ENCODE measurements at places on chromosomes 2 and 18.
A peak's percentile ranks its signal among the peaks of the same experiment; 100 is the strongest.

GRCh38 chr18:51569153-51569552 is 371.7 kb upstream of the MEX3C start:
- no peak for DNase-seq

DNA sequence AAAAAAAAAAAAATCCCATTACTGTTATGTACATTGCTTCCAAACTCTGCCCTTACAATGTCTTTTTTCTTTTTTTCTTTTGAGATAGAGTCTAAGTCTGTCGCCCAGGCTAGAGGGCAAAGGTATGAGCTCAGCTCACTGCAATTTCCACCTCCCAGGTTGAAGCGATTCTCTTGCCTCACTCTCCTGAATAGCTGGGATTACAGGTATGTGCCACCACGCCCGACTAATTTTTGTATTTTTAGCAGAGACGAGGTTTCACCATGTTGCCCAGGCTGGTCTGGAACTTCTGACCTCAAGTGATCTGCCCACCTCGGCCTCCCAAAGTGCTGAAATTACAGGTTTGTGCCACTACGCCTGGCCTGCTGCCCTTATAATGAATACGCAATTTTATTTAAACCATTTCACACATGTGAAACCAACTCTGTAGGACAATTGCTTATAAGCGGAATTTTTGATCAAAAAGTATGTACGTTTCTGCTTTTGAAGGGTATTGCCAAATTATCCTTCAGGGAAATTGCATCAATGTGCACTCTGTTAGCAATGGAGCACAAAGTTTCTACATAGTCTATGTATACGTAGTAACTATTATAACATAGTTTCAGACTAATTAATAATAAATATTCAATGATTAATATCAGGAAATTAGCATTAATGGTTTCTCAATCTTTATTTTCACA is 55.7 kb upstream of the ACTR3 start:
- DNase-seq: peak; percentile 61

DNA sequence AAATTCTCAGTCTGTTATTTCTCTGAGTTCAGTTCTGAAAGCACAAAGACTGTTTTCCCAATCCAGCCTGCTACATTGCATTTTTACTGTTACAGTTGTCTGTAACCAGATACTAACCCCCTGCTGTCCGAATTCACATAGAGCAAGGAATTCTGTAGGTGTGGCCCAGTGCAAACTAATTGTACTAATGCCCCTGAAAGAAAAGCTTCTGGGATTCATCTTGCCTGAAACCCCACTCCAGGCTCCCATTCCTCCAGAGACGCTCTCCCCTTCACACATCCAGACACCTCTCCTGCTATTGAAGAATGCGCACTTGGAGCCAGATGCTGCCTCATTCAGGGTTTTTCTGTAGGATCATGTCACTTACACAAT is 127.0 kb downstream of the TTC32 start:
- no peak for DNase-seq

- DNase-seq: peak; percentile 73
These were observed 27.2 kb downstream of the CLUL1 start for GRCh38 chr18:623761-624620.

GRCh38 chr2:120807751-120808150 is 72.1 kb downstream of the GLI2 start:
- DNase-seq: no peak

- no peak for DNase-seq
These were observed 25.3 kb downstream of the GNAL start for GRCh38 chr18:11714244-11714918.

- DNase-seq: no peak
These were observed 41.3 kb upstream of the KCNE4 start for GRCh38 chr2:223010641-223011040.

- peak; percentile 72 for DNase-seq
These were observed 84.6 kb downstream of the NRP2 start for GRCh38 chr2:205766779-205767359.

GRCh38 chr2:133241224-133241571 is 327.1 kb downstream of the NCKAP5 start:
- DNase-seq: no peak

GRCh38 chr2:112055730-112056625 is 909 bp downstream of the TMEM87B start:
- DNase-seq: peak; percentile 83

GRCh38 chr2:133711806-133712205 is 143.5 kb upstream of the NCKAP5 start:
- DNase-seq: no peak

- DNase-seq: no peak
These were observed 10.1 kb downstream of the RAMP1 start for GRCh38 chr2:237869343-237870102.

DNA sequence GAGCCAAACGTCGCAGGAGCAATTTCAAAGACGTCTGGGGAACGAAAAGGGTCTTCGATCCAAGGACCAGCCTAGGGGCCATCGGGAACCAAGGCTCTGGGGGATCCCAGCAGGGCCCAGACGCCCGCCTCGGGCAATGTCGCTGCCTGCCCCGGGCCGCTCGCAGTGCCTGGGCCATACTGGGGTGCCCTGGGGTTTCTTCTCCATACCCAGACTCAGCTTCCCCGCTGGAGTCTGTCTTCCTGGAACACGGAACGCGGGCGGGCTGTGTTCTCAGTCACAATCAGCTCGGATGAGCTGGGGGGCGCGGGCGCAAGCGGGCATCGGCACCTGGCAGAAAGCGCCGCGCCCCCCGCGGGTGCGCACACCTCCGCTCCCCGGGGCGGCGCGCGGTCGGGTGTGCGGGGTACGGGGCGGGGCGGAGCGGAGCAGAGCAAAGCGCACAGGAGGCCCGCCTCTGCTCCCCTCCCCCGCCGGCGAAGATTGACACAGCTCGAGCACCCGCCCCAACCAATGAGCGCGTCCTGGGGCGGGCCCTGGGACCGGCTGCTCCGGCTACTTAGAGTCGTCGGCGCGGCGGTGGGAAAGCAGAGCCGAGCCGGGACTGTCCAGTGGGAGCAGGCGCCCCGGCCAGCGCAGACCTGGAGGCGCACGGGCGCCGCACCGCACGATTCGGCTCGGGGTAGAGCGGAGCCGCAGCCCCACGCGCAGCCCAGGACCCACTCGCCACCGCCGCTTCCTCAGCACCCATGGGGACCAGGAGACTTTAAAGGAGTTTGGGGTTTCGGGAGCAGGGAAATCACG is at the start of gene LRATD1:
Gene LRATD1 (plus strand): TSS at position 585 of the 804 bp plus-strand sequence. CDS start 1,263 bp downstream, outside the sequence.
- peak; percentile 98 for DNase-seq

DNA sequence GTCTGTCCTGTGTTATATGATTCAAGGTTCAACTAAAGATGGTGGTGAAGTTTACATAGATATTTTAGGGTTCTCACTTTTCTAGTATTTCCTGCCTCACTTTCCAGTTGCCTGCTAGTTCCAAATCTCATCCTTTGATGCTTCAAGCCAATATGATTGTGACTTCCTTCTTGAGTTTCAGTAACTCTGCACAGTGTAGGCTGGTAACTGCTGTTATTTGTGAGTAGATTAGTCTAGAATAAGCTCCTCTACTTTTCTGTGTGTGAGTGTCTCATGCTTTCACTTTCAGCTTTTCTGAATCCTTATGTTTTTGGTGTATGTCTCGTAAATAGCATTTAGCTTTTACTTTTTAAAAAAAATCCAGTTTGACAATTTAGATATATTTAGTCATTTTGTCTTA is 42.6 kb downstream of the GALNT1 start:
- no peak for DNase-seq

DNA sequence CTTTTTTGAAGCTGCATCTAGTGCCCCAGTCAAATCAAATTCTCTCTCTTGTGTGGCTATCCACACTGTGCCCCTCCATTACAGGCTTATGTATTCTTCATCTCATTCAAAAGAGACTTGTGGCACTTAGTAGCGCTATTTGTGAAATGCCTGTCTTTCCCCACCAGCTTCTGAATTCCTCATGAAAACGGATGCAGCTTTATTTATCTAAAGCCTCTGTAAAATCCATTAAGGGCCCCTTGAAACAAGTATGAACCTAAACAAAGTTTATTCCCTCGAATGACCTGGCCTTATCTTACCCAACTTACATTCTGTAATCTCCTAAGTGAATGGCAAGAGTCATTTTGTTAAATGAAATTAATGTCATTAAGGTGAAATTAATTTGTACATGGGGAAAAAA is 417.4 kb upstream of the PIK3C3 start:
- DNase-seq: no peak

DNA sequence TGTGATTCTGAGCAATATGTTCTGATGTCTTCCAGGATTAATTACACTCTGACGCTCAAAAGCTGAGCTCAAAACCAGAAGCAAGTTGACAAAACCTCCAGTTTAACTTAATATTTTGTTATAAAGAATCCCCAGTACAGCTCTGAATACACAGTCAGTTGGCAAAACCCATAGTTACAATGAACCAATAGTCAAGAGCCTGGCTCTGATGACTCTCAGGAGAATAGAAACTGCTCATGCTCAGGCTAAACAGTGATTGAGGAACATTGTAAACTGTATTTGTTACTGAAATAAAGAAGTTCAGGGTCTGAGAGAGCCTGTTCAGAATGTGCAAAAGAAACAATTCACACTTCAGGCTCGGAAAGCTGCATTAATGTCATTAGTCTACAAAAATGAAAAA is 1565.9 kb downstream of the SUCLG1 start:
- DNase-seq: no peak

DNA sequence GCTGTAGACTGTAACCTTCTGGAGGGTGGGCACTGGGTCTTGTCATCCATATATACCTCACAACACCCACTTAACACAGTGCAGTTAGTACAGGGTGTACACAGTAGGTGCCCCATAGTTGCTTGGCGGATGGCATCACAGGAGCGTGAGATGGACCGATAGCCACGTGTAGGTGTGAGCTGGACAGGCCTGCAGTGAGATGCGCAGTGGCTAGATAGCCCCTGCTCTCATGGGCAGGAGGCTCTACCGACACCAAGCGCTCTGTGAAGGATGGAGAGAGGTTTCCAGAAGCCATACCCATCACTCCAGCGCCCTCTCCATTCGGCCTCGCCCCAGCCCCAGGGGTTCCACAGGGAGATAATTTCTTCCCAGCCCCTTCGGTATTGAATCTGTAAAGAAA is 49.5 kb downstream of the CAPN13 start:
- no peak for DNase-seq

DNA sequence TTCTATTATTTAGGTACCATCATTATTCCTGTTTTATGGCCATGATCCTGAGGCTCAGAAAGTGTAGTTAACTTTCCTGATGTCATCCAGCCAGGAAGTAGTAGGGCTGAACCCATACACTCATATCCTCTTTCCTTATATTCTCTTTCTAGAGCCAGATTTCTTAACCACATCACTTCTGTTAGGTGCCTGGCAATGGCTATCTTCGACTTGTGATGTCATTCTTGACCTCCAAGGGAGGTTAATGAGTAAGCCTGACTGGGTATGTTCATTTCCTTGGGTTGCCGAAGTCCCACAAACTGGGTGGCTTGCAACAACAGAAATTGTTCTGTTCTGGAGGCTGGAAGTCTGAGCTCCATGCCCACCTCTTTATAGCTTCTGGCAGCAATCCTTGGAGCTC is 43.4 kb downstream of the ITGB6 start:
- DNase-seq: no peak

GRCh38 chr2:204483608-204484081 is 61.6 kb upstream of the PARD3B start:
- peak; percentile 27 for DNase-seq

GRCh38 chr18:12007063-12007462 is 25.8 kb downstream of the IMPA2 start:
- no peak for DNase-seq

Data from small intestine (tissue), 16 donors.